Progenitor cell of endocrine pancreas (in vitro differentiated cells): ENCODE measurements at places on chromosomes 6 and 20. TPM values are rescaled to one million over a fixed set of nuclear protein-coding genes. Genes with fewer than 3 reads are reported as not detected.
A peak's percentile ranks its signal among the peaks of the same experiment; 100 is the strongest.

DNA sequence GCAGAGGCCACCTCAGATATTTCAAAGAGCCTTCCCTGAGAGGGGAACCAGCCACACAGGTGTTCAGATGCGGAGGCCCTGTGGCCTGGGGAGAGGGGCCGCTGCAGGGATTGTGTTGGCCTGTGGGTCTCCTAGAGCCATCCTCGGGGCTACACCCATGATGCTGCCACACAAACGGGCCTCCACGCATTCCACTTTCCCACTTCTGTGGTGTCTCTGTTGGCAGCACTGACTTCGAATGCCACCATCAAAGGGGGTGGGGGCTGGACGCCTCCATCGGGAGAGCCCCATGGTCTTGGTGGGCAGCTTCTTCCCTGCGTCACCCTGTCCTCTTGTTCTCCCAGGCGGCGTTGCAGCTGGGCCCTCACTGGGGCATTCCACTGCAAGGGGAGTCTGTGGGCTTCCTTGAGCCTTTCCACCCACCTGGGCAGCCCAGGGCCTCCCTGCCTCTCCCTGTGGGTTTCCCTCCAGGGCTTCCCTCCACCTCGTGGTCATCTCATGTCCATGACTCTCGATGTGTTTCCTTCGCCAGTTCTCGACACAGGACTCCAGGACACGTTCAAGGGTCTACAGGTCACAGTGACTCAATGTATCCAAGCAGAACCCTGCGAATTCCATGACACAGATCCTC is 145.5 kb downstream of the ERMARD start:
- no peaks in the 10 kb centered on the region for H3K36me3 ChIP-seq
- H3K27me3 ChIP-seq = peaks cover 15% of the 10 kb centered on the region
- H3K27ac ChIP-seq = no peak overlapping the region
- DNase-seq = no peak
- no peak overlapping the region for H3K4me3 ChIP-seq
- H3K4me1 ChIP-seq = peaks cover 12% of the 10 kb centered on the region

- H3K4me1 ChIP-seq = peaks cover 10% of the 10 kb centered on the region
- H3K27ac ChIP-seq = peak overlapping the region; percentile 98
- no peaks in the 10 kb centered on the region for H3K36me3 ChIP-seq
- H3K27me3 ChIP-seq = peaks cover 83% of the 10 kb centered on the region
- no peak for DNase-seq
- H3K4me3 ChIP-seq = peak overlapping the region; percentile 62
Measured at GRCh38 chr6:26330859-26331217, 34.2 kb upstream of the BTN3A2 start.

- H3K27ac ChIP-seq = no peak overlapping the region
- DNase-seq = no peak
- no peaks in the 10 kb centered on the region for H3K27me3 ChIP-seq
- no peaks in the 10 kb centered on the region for H3K36me3 ChIP-seq
- no peak overlapping the region for H3K4me3 ChIP-seq
- H3K4me1 ChIP-seq = no peaks in the 10 kb centered on the region
Measured at GRCh38 chr6:9620263-9620662, 794.6 kb downstream of the TFAP2A start.

HLA-A gene
- total RNA-seq = 198 and 204 TPM in 2 replicates
